ENCODE measurements at places on chromosomes 7 and 10.

DNA sequence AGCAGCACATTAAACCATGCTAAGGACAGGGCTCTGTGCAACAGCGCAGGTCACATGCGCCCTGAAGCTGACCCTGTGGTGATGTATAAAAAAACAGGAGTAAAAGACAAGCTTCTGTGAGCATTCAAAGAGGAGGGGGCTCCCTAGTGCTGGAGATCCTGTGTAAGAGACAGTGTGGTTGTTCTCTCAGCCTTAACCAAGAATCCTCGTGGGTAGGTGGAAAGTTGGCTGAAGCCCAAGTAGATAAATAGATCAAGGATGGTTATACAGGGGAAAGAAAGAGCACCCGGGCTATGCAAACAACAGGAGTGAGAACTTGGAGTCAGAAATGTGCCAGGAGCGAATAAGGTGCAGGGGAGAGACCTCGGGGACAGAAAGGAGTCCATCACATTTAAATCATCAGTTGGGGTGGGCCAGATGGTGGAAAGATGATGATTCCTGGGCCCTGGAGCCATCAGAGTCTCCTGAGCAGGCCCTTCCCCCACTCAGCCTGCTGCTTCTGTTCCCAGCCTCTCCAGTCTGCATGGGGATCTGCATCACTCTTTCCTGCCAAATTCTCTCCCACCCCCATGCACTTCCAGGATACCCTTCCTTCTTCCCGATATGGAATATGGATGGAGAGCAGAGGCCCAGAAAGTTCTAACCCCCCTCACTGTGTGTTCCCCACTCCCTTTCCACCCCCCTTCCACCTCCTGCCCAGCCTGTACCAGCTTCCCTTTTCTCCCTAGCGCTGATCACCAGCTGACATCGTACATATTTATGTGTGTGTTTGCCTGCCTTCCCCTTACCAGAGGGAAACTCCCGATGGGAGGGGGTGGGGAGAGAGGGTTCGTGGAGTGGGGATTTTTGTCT, 78.1 kb upstream of the PRR15 start:
- no peak for DNase-seq

GRCh38 chr10:100904917-100905316, 7.8 kb upstream of the SLF2 start:
- DNase-seq, result no peak

DNA sequence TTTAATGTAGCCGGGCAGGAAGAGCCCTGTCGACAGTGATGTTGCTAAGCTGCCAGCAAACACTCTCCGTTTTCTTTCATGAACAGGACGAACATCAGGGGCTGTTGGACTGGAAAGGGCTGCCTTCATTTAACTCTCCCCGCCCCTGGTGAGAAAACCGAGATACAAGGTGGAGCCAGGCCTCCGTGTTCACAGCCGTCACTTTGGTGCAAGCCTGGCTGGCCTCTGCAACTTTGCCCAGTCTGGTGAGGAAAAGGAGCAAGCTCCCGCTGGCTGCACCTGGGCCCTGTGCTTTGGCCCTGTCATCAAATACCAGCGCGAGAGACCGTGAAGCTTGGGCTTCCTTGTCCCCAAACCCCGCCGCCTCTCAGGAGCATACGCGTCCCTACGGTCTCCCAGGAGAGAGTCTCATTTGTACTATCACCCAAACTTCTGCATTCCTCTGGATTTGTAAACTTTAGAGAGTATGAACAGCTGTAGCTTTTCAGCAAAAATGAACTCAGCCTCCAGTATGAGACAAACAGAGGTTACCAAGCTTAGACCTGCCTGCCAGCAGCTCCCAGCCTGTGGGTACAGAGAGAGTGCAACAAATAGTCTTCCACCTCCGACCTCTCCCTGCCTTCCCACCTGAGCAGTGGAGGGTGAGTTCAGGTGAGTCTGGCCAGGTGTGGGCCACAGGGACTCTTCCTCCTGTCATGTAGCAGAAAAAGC, 445.3 kb upstream of the MGMT start:
- DNase-seq, result no peak

DNA sequence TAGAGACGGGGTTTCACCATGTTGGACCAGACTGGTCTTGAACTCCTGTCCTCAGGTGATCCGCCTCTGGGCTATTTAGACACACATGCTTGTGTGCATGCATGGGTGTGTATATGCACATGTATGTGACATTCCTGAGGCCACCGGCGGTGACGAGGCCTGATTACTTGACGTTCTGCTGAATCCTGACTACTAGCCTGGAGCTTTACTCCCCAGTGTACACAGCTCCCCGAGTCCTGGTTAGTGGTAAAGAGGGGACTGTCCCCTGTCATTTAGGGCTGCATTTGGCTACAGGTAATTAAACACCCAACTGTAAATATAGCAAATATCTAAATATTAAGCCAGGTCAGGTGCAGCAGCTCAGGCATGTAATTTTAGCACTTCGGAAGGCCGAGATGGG, 14.2 kb downstream of the GTF2IRD1 start:
- DNase-seq, result no peak

GRCh38 chr7:585873-586272, 66.2 kb upstream of the PDGFA start:
- DNase-seq, result no peak

DNA sequence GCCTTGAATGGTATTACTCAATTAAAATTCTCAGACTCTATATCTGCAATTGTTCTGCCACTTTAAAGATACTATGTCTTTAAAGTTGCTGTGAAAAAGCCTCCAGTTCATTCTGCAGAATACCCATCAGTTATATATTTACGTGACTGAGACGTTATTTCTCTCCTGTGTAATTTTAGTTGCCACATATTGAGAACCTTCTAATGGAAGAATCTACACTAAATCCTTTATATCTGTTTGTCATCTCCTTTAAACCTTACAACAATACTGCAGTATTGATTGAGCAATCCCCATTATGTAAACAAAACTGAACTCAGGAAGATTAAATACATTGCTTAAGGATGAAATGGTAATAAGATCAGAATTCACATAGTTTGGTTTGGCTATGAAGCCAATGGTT, 30.0 kb downstream of the GPR141 start:
- no peak for DNase-seq

DNA sequence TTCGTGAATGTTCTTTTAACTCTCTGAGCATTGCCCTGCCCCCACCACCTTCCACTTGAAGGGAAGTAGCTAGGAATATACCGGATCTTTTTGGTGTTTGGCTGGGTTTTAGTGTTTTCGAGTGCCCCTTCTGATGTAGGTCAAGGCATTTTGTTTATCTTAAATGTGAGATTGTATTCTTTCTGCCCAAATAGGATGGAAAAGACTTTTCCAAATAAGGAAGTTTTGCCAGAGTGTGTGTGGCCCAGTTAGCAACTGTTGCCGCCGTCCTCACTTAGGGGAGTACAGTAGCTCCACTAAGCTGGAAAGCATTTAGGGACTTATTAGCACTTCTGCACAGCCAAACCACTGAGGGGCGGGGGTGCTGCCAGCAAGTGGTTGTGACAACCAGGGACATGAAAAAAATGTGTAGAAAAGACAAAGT, 29.8 kb upstream of the VCL start:
- DNase-seq, result no peak

GRCh38 chr10:29634764-29635625, at the start of gene SVIL:
TSS of gene SVIL (minus strand) at chr10:29634971. CDS start at chr10:29555058, 79,913 bp downstream.
- no peak for DNase-seq

DNA sequence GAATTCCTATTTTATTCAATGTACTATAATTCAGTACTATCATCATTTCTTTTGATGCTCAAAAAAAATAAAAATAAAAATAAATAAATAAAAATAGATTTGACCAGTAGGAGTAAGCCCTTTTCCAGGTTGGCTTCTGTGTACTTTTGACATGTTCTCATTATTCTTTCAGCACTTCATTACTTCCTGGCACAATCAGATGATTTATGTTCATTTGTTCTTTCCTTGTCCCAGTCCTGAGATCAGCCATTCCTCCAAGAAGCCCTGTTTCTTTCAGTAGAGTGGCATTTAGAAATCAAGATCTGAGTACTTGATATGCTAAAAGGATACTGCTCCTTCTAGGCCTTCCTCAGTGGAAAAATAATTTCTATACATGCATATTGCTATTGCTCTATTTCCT, 20.9 kb downstream of the ARL4A start:
- no peak for DNase-seq

DNA sequence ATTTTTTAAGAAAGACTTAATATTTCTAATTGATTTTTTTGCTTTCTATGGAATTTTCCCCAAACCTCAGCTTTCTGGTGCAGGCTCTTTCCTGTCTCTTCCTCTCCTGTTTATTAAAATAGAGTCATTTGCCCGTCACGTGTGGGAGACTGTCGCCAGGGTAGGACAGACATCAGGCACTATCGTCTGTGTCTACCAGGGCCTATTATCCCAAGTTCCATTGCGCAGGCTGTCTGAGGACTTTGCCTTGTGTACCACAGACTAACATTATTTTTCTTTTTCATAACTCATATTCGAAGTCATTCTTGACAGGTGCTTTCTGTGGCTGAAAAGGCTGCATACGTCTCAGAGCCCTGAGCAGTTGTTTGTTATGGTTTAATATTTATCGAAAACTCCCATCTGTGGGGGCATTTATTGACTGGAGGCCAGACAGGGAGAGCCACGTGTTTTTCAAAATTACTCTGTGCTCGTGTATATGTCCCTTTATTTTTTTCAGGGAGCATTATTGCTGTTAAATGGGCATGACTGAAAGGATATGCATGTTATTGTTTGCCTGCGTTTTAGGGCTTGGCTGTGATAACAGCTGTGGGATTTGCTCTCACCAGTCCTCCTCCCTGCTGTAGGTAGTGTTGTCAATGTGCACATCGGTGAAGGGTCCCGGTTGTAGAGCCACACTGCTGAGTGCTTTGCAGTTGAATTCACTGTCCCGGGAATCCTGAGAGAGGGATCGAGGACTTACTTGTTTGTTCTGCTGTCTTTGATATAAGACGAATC, 89.8 kb downstream of the CAMK1D start:
- DNase-seq, result no peak

GRCh38 chr10:123620621-123621020, 45.5 kb upstream of the GPR26 start:
- DNase-seq, result no peak

- no peak for DNase-seq
These were observed 19.1 kb downstream of the WDR86 start for GRCh38 chr7:151390598-151391357.

- DNase-seq, result no peak
These were observed 287.4 kb upstream of the SEMA3C start for GRCh38 chr7:81206217-81206616.

GRCh38 chr10:89651205-89651915, 6.3 kb upstream of the PANK1 start:
- DNase-seq, result no peak

DNA sequence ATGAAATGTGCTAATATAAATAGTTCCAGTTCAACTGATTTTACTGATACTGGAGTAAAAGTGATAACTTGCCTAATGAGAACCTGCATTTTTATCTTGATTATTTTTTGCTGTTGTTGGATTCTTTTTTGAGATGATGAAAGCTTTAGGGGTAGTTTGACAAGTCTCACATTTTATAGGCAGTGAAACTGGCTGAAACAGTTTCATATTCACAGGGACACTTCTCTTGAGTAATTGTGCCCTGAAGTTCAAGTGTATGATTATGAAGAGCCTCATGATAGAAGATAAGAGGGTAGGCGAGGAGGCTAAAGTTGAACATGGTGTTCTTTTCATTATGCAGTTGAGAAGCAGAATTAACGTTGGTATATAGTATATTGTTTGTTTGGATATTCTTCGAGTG, 5.1 kb downstream of the AUTS2 start:
- no peak for DNase-seq

DNA sequence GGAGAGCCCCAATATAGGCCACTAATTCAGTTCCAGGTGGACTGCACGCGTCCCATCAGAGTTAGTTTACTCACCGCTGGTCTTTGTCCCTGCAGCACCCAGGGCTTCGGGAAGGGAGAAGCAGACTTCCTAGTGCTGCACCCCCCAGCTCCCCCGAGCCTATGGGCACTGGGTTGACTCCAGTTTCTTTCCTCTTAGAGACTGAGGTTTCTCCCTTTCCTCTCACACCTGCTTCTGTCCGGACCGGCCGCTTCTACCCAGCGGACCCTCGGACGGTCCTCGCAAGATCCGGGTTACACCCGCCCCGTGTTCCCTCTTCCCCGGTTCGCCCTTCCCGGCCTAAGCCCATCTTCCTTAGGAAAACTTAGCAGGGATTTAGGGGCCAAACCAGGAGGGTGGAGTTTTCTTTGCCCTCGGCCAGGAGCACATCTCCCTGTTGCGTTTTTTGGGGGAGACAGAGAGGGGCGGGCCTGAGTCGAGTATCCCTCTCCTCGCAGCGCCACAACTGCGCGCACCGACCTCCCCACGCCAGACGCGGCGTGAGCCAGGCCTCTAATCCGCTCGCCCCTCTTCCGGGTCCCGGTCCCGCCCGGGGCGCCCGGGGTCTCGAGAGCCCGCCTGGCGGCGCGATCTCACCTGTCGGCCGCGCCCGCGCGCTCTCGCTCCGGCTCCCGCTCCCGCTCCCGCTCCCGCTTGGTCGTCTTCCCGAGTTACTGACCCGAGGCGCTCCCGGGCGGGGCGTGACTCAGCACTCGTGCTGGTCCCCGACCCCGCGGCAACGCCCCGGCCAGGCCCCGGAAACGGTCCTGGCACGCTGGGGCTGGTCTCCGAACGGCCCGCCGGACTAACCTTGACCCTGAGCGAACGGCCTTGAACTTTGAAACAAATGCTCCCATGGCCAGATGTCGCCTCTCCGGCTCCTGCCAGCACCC, at the start of gene AIFM2:
Gene AIFM2 (minus strand): TSS at position 728 of the 932 bp plus-strand sequence. CDS start 8,741 bp downstream, outside the sequence.
- peak; percentile 6 for DNase-seq

GRCh38 chr10:117740088-117740487, 197.5 kb downstream of the EMX2 start:
- DNase-seq, result no peak

DNA sequence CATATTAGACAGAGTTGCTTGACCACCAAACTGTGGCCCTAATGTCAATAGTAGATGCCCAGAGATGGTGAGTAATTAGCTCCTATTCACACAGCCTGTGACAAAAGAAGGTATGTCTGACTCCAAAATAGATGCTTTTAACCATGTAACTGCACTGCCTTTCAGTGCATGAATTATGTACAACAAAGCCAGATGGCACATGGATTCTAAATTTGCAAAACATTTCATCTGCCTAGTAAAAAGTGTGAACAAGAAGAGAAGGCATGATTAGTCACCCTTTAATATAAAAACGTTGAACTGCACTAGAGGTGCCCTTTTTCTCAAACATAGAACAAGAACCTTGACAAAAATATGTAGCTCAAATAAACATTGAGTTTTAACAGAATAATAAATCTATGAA, 35.5 kb upstream of the PTPRZ1 start:
- DNase-seq, result no peak

- DNase-seq, result no peak
These were observed 58.7 kb downstream of the ZRANB1 start for GRCh38 chr10:125000366-125001312.

Data from activated effector memory CD4-positive, alpha-beta T cell treated with Interleukin-2 at 50 U/mL for 16 hours (primary cell).